ENCODE measurements at places on chromosomes 3 and 15. TPM values are rescaled to one million over a fixed set of nuclear protein-coding genes. Genes with fewer than 3 reads are reported as not detected.

SPATA12 gene
- total RNA-seq = under 0.01 TPM

KCNAB1 gene
- 0.59 TPM for total RNA-seq

ADGRG7 gene
- total RNA-seq = 0.12 TPM

PRR20G gene
- total RNA-seq = not detected

ERICH6 gene
- not detected for total RNA-seq
